ENCODE measurements at places on chromosomes 3 and 15.

DNA sequence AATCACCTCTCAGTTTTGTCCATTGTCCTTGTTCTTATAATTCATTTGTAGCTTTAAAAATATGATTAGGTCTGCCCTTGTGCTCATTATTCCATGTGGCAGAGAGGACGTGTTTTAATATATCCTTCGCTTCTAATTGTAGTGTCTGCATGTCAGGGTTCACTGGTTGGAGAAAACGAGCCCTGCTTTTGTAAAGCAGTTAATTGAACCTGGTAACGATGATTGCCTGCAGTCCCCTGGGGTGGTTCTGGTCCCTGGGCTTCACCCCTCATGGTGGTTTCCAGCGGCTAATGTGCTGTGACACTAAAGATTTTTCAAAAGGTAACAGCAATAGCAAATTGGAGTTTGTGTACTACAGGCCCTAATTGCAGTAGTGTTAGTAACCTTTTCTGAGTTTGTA lies 299.6 kb downstream of the CACNA2D3 start:
- DNase-seq, result no peak

DNA sequence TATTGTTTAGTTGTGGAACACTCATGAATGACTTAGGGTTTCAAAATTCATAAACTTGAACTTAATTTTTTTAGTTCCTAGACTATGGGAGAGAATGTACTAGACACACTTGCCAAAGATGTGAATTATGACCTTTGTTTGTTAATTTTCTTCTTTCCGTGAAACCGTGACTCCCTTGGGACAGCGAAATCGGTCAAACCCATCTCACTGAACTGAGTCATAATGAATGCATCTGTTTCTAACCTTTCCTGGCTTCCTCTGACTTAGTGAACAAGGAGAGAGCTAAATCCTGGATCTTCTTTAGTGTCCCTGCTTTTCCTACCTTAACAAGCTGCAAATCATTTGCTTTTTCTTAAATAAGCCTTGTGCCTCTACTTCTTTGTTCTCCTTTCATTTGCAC lies 85.5 kb downstream of the LARS2 start:
- no peak for DNase-seq

- DNase-seq, result no peak
Observed at GRCh38 chr15:51818150-51818549, 11.3 kb upstream of the TMOD3 start.

DNA sequence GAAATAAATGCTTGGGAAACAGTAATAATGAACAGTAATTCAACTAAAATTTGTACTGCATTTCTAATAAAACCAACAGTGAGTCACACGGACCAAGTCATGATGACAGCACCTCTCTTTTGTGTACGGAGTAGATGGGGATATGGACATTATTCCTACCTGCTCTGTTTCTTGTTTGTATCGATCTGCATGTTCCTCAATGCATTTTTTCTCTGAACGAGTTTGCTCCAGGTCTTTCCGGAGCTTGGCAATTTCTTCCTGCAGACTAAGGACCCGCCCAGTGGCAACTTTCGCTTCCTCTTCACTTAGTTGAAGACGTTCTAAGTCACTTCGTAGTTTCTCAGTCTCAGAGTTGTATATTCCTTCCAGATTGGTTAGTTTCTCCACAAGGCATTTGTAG lies 74.4 kb upstream of the MYO5C start:
- DNase-seq, result no peak

- no peak for DNase-seq
Observed at GRCh38 chr15:86743283-86743903, 663.7 kb downstream of the AGBL1 start.

- DNase-seq, result peak; percentile 10
Observed at GRCh38 chr3:123559040-123559861, 25.6 kb downstream of the HACD2 start.

GRCh38 chr3:106036696-106037095 lies 167.9 kb upstream of the CBLB start:
- no peak for DNase-seq

DNA sequence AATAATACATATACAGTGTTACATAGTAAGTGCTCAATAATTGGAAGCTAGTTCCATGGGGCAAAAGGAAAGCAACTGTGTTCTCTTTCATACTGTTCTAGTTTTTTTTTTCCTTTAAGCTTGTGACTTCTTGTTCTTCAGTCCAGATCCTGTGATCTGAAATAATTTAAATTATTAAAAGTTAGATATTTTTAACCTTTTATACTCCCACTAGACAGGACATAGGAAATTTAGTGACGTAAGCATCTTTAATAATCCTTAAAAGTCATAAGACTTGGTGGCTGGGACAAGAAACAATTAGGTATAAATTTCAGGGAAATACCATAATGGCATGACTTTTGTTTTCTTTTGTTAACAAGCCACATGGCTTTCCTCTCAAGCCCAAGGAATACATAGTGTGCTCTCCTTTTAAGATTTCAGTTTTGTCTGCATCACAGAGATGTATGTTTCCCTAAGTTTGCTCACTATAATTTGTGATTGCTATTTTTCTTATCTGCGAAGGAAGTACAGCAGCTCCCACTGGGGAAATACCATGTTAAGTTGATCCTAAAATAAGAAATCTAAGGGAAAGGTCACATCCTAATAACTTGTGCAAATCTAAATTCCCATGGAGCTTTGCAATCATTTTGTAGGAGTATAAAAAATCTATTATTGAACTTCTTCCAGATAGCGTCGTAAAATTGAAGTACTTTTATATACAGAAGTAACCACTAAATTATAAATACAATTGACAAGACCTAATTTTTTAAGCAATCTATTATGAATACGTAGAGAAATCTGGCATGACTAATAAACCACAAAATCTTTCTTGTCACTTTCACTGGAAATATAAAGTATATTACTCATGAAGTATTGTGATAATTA lies 30.1 kb downstream of the PPARG start:
- no peak for DNase-seq

- no peak for DNase-seq
Observed at GRCh38 chr3:188417271-188417696, 263.3 kb downstream of the LPP start.

- DNase-seq, result no peak
Observed at GRCh38 chr15:93954985-93955571, 276.3 kb upstream of the MCTP2 start.

DNA sequence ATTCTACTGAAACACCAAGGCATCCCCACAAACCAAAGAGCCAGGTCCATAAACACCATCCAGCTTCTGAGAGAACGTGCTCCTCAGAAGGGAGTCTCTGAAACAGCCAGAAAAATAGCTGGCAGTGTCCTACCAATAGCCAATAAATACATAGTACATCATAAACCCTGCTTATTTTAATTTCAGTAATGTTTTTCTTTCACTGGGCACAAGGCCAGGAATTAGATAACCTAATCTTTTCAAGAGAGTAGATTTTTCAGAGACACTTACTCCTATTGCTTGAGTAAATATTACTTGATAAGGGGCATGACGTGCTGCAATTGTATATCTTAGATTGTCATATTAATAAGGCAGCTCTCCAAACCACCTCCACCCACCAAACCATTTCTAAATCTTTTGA lies 22.7 kb downstream of the GADL1 start:
- DNase-seq, result no peak
